Hepatocyte (in vitro differentiated cells): ENCODE measurements at places on chromosomes 11 and 22. TPM values are rescaled to one million over a fixed set of nuclear protein-coding genes. Genes with fewer than 3 reads are reported as not detected.

TMPRSS5 gene
- polyA plus RNA-seq: 0.32 and 0.63 TPM in 2 replicates

SELENOO gene
- 35.2 and 37.7 TPM in 2 replicates for polyA plus RNA-seq

DNA sequence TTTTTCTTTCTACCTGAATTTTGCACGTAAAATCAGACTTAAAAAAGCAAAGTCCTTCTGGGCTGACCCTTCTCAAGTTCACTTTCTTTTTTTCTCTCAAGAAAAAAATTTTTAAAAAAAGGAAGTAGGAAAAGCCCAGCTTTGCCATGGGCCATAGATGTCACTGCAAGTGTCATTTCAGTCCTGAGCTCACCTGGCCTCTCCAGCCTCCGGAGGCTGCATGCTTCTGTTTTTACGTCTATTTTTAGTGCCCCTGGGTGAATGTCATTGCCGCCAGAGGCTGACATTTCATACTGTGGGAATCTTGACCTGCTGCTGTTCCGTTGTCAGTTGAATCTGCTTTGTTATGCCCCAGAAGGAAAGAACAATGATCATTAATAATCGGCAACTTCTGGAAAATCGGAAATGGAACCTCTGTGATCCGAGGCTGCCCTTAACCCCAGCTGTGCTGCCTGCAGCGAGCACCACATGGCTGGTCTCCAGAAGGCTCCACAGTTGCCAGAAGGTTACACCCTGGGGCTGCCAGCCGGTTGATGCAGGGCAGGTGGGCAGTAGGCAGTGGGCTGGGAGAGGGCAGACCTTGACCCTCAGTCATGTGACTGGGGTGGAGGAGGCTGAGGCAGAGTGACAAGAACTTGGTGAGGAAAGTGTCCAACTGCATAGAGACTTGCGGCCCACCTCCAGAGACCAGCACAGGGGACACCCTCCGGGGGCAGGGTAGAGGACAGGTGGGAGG is 16.7 kb upstream of the MYEOV start:
- H3K27ac ChIP-seq: peak overlapping the region; percentile 42
- DNase-seq: no peak
- H3K4me1 ChIP-seq: peaks cover 32% of the 10 kb centered on the region
- no peaks in the 10 kb centered on the region for H3K27me3 ChIP-seq
- H3K36me3 ChIP-seq: no peaks in the 10 kb centered on the region

DNA sequence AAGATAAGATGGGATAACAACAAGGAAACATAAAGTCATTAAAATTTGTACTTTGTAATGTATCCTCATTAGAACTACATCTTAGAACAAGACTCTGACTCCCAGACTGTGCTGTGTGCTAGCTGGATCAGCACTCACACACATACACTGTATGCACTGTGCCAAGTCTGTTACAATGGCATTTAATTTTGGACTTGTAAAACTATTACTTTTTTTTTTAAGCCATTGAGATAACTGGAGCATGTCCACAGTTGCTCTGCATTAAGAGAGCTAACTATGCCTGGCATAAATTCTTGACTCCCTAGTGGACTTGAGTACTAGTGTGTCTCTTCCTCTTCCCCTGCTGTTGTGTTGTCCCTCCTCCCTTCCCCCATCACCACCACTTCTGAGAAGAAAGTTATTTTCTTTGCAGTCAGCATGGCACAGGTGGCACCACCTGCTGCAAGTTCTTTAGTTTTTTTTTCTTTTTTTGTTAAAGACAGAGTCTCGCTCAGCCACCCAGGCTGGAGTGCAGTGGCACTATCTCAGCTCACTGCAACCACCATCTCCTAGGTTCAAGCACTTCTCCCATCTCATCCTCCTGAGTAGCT is 268.6 kb downstream of the TMEM135 start:
- H3K4me1 ChIP-seq: no peaks in the 10 kb centered on the region
- DNase-seq: no peak
- H3K36me3 ChIP-seq: no peaks in the 10 kb centered on the region
- H3K4me3 ChIP-seq: no peak overlapping the region

DNA sequence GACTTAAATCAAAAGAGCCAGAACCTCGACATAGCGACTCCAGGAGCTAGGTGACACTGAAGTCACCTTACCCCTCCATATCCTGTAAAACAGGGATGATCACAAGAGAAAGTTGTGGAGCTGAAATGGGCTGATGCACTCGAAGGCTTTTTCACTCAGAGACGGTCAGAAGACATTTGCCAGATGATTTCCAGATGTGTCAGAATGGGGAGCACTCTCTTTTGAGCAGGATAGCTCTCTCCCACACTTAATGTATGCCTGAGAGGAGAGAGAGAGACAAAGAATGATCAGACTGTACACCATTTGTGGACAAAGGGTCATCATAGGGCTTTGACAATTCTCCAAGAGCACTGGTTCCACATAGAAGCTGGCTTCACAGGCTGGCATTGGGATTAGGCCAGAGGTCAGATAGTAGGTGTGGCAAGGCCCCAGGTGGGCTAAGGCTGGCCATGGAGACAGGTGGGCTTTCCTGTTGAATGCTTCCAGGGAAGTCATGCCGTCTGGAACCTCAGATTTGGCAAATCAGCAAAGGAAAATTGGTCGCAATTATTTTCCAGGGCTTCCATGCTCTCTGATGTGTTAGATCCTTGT is 42.3 kb upstream of the ETS1 start:
- H3K27me3 ChIP-seq: no peaks in the 10 kb centered on the region
- no peak overlapping the region for H3K27ac ChIP-seq
- H3K36me3 ChIP-seq: no peaks in the 10 kb centered on the region
- no peak for DNase-seq
- peaks cover 9% of the 10 kb centered on the region for H3K4me1 ChIP-seq
